DMS53 (cell line): ENCODE measurements at places on chromosomes 2 and 18.
A peak's percentile ranks its signal among the peaks of the same experiment; 100 is the strongest.

- peak; percentile 21 for DNase-seq
These were observed 12.4 kb upstream of the DNMT3A start for GRCh38 chr2:25354116-25354515.

DNA sequence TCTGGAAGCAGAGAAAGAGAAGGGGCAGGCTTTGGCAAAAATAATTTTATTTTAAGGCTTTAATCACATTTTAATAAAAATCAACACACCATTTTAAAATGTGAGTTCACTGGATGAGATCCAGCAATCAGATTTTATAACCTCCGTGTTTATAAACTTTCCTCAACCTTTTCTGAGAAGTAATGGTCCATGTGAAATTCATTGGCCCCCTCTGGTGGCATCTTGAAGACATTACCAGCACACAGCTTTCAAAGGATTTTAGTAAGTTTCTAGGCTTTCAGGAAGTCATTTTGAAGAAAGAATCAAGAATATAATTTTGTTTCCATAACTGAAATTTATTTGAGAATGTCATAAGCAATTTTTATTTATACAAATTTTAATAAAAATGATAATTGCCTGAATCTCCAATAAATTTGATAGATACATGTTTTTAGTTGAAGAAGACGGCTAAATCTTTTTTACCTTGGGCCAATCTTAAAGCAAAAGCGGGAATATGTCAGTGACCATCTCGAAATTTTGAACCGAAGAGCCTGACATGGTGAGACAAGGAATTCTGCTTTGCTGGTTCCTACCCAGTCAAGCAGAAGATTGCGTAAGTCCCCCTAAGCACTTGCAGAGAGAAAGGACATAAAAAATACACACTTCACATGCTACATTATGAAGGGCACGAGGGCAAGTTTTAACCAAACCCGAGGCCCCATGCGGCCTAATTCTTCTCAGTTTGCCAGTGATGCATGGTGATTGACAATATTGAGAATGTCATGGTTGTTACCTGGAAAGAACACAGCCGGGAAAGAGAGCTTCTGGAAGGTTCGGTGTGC is 128.4 kb upstream of the CBLN2 start:
- peak; percentile 82 for DNase-seq

- no peak for DNase-seq
These were observed 110.6 kb downstream of the MYCN start for GRCh38 chr2:16050908-16051489.

- DNase-seq = no peak
These were observed 163.1 kb downstream of the MIB1 start for GRCh38 chr18:21903709-21904108.

DNA sequence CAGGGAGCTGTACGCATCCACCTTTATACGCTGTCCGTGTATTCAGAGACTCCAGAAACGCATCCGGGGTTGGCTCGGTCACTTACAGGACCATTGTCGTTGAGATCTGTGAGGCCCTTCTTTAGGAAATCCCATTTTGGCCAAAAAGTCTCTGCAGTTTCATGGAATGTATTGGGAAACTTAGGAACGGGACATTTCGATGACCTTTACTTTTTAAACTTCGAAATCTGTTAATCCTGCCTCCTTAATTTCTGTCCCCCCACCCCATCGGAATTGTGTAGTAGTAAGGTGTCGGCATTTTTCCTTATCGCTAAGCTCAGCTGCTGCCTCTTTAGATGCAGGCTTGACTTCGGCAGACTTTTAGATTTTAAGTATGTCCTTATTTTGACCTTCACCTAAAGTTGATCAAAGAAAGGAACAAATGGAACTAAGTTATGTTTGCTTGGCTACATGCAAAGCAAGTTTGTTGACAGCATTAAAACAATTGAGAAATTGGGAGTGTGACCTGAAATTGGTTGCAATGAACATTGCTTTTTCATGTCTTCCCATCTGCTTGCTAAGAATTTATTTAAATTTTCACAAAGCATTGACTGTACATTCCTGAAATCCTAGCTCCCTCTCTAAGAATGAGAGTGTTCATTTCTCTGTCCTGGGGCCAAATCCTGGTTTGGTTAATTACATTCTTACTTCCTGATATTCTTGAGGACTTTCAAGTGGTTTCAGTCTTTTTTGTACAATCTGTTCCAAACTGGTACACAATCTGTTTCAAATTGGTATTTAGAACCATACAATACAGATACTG is 884 bp upstream of the RAPH1 start:
- DNase-seq = peak; percentile 30

DNA sequence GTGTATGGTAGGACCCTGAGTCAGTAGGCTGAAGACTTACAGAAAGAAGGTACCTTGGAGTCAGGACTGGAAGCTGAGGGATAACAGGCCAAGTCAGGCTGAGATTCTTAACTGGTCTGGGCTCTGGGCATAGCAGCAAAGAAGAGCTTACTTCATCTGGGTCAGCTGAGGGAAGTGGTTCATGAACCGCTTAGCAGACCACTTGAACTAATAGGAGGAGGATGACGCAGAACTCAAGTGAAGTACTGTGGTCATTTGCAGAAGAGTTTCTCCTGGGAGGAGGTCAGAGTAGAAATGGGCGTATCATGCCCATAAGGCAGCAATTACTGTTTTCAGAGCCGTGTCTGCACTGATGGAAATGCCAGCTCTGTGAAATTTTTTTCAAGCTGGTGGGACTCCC is 164.5 kb downstream of the LCLAT1 start:
- DNase-seq = peak; percentile 66

- DNase-seq = peak; percentile 21
These were observed 233.1 kb downstream of the SEPTIN10 start for GRCh38 chr2:109380502-109381326.

DNA sequence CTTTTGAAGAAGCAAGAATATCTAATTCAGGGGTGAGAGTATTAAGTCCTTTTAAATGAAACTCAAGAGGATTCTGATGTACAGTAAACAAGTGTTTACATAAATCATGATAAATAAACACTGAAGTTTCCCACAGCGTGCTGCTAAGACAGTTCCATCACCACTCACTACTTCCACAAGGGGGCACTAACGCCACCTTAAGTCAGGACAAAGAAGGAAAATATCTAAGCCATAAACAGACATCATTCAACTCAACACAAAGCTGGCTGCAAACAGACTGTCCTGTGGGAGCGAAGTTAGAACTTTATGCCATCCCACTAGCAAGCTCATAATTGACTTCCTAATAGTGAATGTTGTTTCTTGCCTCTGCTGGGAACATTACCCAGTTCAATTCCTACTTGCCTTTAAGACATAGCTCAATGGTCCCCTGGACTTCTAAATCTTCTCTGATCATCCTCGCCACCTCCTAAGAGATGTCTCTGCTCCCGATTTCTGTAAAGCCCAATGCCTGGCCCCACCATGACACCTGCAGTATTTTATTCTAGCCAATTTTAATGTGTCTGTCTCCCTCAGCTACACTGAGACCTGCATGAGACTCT is 36.5 kb downstream of the MRPL44 start:
- DNase-seq = peak; percentile 81

GRCh38 chr2:114659880-114660279 is 217.4 kb downstream of the DPP10 start:
- no peak for DNase-seq

DNA sequence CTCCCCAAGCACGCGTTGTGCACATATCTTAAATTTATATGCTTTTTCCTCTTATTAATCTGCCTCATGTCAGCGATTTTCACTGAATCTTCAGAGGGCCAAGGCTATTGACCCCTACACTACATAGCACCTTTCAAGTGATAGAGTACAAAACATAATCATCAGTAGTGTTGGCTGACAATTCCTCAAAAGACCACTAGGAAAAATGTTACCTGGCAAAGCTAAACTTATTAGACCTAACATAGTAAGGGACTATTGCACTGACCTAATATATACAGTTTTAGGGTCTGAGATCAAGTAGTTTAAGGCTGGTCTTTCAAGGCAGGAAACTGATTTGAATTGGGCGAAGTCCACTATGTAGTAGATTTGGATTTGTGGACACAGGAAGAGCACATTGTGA is 244.2 kb upstream of the ZC3H15 start:
- peak; percentile 59 for DNase-seq

- DNase-seq = no peak
These were observed 275.1 kb upstream of the RND3 start for GRCh38 chr2:150762571-150762970.

DNA sequence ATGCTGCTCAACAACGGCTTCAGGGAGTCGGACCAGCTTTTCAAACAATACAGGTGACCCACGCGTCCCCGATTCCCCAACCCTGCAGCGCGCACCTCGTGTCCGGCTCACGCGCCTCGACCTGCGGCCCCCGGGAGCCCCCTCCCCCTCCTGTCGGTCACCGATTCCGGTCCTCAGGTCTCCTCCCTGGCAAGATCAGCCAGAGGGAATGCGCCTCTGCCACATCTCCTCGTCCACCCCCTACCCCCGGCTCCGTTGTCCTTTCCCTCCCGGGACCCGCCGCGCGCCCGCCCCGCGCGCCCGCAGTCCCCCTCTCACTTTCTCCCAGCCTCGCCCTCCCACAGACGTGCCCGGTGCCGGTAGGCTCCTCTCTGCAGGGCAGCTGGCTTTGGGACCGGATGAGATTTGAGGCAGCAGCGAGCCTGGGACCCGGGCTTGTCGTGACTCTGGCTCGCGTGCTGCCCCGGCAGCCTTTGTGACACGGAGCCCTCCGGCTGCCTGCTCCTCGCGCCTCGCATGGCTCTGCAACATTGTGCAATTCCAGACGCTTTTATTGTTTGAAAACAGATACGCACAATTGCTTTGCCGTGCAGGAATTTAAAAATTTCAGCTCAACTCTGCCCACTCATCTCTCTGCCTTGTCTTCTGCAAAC is 558 bp downstream of the TTC39C start:
- peak; percentile 70 for DNase-seq

- no peak for DNase-seq
These were observed 240.5 kb downstream of the METTL4 start for GRCh38 chr18:2330764-2331163.

- no peak for DNase-seq
These were observed 95.7 kb downstream of the BCL2 start for GRCh38 chr18:63223837-63224236.

DNA sequence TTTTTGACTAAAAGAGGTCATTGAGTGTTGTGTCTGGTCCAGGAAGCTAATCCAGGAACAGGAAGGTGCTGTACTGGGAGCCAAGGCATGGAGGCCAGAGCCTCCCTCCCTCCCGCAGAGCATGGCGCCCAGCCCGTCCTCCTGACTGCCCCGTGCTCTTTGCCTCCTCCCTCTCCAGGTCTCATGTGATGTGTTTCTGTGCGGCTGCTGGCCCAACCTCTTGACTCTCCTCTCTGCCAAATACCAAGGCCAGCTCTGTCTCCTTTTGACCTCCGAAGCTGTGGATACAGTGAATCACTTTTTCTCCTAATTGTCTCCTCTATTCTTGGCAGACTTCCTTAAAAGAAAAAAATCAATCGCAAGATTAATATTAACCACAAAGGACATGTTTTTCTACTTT is 284.1 kb downstream of the PHLPP1 start:
- DNase-seq = no peak

GRCh38 chr2:24471662-24472061 is 19.4 kb upstream of the NCOA1 start:
- DNase-seq = peak; percentile 35

GRCh38 chr2:62340994-62341484 is 145.1 kb downstream of the B3GNT2 start:
- DNase-seq = peak; percentile 98

GRCh38 chr2:180992994-180993393 is 12.6 kb downstream of the UBE2E3 start:
- DNase-seq = no peak

DNA sequence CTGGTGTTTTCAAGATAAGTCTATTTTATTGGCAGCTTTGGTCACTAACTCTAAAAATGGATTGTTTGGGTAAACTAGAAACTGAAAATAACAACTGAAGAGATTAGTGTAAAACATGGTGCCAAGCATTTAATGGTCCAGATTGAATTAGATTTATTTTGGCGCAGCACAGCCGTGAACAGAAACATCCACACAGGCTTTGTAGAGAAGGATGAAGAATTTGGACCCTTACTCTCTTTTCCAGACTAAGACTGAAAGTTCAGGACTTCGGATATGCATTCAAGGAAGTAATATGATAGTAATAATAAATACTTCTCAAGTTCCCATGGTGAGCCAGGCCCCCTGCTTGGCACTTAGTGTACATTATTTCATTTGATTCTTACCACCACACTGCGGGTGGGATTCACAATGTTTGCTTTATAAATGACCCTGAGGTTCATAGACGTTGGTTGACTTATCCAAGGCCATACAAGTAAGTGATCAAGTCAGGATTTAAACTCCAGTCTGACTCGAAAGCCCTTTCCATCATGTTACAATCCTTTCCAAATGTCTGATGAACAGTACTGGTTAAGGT is 54.2 kb upstream of the ITGB6 start:
- no peak for DNase-seq

DNA sequence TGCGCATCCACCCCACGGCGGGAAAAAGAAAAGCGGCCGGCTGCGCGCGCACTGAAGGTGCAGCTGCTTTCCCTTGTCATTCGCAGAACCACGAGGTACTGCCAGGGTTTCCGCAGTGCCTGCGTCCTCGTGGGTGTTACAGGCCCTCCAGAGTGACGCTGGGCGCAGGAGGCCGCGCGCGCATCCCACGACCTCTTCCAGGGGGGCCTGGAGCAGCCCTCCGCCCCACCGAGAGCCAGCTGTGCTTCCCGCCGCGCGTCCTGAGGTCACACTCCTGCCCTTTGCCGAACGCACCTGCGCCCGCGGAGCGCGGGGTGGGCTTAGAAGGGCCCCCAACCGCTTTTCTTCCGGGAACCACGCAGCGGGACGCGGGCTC is 378 bp upstream of the IAH1 start:
- DNase-seq = peak; percentile 84

DNA sequence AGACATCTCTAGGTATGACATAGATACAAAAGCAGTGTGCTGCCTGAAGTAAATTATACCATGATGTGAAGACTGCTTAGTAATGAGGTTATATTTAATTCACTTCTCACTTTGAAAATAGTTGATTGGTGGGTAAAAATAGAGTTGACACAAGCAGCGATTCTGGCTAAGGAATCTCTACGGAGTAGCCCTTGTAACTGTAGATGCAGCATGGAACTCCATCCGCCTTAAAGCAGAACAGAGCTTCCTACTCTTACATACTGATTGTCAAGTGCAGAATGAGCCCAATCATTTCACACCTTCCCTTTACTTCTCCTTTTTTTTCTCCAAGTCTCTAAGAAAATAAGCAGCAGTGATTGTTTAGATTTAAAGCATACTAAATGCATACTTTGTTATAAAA is 1594.6 kb upstream of the SLC39A10 start:
- DNase-seq = no peak

DNA sequence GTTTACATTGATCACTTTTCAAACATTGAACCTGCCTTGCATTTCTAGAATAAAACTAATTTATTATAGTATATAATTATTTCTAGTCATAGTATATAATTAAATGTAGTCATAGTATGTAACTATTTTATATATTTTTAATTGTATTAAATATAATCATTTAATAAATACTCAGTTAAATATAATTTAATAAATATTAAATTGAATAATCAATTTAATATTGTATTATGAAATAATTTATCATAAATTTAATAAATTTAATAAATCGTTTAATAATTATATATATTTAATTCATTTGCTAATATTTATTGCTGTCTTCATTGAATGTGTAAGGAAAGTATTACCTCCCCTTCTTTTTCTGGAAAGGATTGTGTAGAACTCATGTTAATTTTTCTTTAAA is 225.6 kb upstream of the NRP2 start:
- no peak for DNase-seq
